ENCODE measurements at places on chromosomes 11 and 22.

DNA sequence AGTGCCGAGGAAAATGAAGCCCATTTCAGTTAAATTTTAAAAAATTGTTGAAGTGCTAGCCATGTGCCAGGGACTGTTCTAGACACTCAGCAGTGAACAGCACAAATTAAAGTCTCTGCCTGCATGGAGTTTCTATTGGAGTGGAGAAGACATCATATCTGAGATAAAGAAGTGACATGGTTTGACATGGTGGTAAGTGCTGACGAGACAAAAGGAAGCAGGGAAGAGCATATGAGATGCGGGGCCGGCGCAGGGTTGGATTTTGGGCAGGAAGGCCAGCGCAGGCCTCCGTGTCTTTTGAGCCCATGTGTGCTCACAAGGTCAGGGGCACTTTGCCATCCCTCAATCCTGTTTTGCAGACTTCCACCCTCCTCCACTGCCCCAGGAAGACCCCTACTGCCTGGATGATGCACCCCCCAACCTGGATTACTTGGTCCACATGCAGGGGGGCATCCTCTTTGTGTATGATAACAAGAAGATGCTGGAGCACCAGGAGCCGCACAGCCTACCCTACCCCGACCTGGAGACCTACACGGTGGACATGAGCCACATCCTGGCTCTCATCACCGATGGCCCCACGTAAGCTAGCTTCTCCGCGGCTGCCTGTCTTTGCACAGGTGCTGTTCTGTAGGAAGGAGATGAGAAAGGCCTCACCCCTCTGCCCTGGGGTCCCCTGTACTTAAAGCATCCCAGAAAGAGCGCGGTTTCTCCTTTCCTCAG, 29.6 kb downstream of the AMPD3 start:
- no peak for DNase-seq

- DNase-seq, result no peak
Observed at GRCh38 chr11:93054881-93055280, 85.4 kb downstream of the MTNR1B start.

GRCh38 chr11:134332189-134332631, 422 bp downstream of the GLB1L2 start:
- no peak for DNase-seq

GRCh38 chr22:50526108-50526833, 873 bp upstream of the SCO2 start:
- DNase-seq, result peak; percentile 53

GRCh38 chr11:65810046-65810868, 23.4 kb downstream of the OVOL1 start:
- no peak for DNase-seq

GRCh38 chr11:64352995-64353714, 5.8 kb upstream of the RPS6KA4 start:
- DNase-seq, result no peak

DNA sequence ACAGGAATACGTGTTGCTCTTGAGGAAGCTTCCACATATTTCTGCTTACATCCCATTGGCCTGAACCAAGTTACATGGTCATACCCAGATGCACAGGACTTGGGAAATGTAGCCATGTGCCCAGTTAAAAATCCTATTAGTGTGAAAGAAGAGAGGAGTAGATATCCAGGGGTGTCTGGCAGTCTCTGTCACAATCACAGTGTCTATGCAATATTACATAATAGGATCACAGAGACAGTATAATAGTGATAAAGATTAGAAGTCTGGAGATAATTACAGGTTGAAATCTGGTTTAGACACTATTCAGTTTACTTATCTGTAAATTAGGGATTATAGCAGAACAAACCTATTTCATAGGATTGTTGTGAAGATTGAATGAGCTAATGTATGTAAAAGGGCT, 62.6 kb upstream of the SLC6A5 start:
- no peak for DNase-seq

DNA sequence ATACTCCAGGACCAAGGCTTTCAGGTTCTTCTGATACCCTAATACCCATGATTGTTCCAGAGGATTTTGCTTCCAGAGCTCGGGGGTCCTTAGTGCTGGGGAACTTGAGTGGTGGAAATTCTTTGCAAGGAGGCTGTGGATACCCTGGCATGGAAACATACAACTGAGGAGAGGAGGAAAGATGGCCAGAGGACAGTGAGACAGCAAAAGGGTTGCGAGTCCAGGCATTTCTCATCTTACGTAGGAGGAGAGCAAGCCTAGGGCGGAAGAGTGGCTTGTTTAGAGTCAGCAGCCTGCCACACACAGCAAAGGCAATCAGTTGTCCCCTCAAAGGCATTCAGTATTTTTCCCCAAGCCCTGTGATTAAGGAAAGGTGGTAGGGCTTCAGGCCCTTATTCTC, 73.5 kb downstream of the ADM start:
- no peak for DNase-seq

- no peak for DNase-seq
Observed at GRCh38 chr11:119322360-119322739, 5.4 kb upstream of the MCAM start.

DNA sequence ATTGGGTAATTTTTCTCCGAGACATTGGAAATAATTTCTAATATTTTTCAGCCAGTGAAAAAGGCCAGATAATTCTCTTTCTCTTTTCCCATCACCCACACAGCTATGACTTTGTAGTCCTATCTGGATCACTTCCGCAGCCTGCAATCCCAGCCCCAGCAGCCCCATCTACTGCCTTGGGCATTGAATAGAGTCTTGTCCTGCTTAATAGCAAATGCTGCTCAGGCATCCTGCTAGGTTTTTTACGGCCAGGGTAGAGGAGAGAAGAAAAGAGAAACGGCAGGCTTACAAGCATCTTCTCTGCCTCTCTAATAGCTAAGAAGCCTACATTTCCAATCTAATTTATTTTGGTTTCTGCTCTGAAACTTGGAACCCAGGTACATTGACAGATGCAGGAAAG, 154.3 kb upstream of the B3GAT1 start:
- DNase-seq, result no peak

DNA sequence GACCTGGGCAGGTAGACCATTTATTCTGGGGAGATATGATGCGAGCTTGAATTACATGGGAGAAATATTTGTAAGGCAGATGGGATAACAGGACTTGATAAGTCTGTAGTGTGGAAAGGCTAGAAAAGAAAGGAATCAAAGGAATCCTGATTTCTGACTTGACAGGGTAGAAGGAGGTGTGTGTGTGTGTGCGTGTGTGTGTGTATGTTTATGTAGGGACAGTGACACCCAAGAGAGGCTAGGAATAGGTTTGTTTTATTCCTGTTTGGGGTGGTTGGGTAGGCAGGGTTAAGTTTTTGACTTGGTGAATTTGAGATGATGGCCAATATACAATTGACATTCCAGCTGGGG, 390 bp upstream of the HTATIP2 start:
- DNase-seq, result no peak

- no peak for DNase-seq
Observed at GRCh38 chr11:46719048-46719542, at the start of gene F2. Gene F2 (plus strand): TSS chr11:46719213. CDS start chr11:46719236, 23 bp downstream.

GRCh38 chr11:12901272-12901671, 107.8 kb upstream of the RASSF10 start:
- no peak for DNase-seq

- DNase-seq, result no peak
Observed at GRCh38 chr11:133041928-133042882, 490.1 kb downstream of the OPCML start.

Data from spinal cord (tissue), 10 donors.